ENCODE measurements at places on chromosomes 3 and 15.

- DNase-seq, result no peak
Measured at GRCh38 chr3:102449341-102449740, 14.5 kb downstream of the ZPLD1 start.

- no peak for DNase-seq
Measured at GRCh38 chr15:57890351-57890750, 175.2 kb downstream of the ALDH1A2 start.

DNA sequence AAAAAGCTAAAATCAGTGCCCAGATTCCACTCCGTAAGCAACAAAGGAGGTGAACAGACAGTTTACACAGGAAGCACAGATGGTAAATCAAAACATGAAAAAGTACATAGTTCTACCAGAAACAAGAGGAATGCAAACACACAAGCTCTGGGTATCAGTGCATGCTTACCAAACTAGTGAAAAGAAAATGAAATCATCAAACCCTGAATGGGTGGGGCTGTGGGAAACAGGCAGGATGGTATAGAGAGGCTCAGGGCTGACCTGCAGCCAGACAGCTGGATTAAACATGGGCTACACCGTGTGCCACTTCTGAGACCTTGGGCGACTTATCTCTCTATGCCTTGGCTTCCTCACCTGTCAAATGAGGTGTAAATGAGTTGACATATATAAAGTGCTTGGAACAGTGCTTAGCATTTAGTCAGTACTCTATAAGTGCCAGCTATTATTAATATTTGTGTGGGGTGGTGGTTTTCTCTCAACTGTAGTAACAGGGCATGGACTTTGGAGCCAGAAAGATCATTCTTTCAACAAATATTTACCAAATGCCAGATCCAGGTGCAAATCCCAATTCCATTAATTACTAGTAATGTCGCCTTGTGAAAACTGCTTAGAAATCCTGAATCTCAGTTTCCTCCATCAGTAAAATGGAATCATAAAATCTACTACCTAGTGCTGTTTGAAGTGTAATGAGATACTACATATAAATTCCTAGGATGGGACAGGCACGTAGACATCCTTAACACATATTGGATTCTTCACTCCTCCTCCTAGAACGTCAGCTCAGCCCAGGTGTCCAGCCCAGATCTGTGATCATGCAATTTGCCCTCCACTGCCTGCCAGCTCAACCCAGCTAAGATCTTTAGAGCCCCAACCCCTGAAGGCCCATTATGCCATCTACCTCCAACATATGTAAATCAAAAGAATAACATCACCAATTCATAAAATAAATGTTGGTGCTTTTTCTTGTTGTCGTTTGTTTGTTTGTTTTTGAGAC, 55.5 kb upstream of the SMAD3 start:
- no peak for DNase-seq

DNA sequence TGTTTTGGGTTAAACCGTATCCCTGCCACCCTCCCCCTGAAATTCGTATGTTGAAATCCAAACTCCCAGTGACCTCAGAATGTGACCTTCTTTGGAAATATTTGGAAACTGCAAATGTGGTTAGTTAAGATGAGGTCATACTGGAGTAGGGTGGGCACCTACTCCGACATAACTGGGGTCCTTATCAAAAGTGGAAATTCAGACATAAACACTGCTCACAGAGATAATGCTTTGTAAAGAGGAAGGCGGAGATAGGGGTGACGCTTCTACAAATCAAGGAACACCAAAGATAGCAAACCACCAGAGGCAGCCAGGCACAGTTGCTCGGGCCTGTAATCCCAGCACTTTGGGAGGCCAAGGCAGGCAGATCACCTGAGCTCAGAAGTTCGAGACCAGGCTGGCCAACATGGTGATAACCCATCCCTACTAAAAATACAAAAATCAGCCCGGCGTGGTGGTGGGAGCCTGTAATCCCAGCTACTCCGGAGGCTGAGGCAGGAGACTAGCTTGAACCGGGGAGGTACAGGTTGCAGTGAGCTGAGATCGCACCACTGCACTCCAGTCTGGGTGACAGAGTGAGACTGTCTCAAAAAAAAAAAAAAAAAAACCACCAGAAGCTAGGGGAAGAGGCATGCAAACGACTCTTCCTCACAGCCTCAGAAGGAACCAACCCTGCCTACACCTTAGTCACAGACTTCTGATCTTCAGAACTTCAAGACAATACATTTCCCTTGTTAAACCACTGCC, 51.1 kb upstream of the CHD2 start:
- no peak for DNase-seq

DNA sequence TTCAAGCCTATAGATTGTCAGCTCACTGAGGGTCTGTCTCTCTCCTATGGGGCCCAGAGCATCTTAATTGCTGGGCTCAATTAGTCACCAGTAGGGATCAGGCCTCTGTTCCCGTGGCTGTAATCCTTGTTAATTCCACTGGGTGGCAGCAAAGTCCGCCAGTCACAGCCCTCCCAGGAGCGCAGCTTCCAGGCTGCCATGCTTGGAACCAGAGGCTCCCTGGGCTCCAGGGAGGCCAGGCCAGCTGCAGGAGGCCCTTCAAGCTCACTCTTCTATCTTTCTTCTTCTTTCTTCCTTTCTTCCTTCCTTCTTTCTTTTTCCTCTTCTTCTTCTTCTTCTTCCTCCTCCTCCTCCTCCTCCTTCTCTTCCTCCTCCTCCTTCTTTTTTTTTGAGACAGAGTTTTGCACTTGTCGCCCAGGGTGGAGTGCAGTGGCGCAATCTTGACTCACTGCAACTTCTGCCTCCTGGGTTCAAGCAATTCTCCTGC, 14.4 kb downstream of the RNU5B-1 start:
- no peak for DNase-seq

- DNase-seq, result no peak
Measured at GRCh38 chr3:171966533-171967136, 72.7 kb upstream of the FNDC3B start.

DNA sequence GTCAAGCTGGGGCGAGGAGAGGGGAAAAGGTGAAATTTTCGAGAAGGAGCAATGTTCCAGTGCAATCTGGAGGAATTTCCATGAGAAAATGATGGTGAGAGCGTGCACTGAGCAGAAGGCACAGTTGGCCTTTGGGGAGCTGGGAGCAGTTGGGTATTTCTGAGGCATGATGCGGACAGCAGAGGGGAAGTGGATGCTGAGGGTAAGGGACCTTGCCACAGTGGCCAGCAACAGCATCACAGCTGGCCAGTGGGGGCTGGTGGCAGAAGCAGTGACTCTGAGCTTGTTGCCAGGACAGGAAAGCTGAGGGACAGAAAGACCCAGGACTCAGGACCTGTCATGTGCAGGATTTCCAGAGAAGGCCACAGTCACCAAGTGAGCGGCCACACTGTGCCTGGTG, 98.9 kb downstream of the LSM3 start:
- no peak for DNase-seq

DNA sequence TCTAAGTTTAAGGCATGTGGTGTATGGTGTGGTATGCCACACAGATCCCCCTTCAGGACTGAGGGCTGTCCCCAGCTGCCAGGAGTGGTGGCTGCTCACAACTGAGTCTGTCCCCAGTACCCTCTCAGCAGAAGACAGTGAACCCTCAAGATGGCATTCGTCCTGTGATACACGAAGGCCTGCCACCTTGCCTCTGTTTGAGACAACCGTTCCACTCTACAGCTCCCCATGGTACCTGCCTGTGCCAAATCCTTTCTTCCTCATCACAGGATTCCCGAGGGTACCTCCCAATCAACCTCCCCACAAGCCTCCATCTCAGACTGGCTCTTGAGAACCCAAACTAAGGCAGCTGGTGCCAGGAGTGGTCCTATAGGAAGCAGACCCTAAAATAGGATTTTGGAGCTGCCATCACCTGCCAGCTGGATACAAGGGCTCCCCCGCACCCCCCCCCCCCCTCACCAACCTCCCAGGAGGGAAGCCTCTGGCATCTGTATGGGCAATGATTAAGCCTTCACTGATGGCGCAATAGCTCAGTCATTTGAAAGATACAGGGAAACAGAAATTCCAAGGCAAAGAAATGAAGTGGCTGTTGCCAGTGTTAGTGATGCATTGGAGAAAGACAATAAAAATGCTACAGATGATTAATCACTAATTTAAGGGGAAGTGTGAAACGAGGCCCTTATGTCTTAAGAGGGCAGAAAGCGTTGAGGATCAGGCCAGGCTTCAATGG, 230.0 kb upstream of the LYSMD4 start:
- DNase-seq, result no peak

- no peak for DNase-seq
Measured at GRCh38 chr15:38406436-38406835, 47.5 kb upstream of the FAM98B start.

DNA sequence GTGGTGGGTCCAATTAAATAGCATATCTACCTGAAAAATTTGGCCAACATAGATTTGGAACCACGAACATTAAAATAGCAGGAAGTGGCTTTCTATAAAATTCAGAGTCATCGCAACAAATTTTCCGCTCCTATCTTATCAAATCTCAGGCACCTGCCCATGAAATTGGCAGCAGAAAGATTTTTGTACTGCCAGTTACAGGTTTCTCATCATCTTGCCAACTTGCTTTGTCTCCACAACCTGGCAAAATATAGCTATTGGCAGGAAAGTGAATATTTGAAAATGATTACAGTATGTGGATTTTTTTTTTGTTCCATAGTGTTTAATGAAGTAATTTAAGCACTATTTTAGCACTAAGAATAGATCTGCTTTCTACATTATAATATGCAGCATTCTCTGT, 161.6 kb upstream of the LRRC3B start:
- DNase-seq, result no peak

DNA sequence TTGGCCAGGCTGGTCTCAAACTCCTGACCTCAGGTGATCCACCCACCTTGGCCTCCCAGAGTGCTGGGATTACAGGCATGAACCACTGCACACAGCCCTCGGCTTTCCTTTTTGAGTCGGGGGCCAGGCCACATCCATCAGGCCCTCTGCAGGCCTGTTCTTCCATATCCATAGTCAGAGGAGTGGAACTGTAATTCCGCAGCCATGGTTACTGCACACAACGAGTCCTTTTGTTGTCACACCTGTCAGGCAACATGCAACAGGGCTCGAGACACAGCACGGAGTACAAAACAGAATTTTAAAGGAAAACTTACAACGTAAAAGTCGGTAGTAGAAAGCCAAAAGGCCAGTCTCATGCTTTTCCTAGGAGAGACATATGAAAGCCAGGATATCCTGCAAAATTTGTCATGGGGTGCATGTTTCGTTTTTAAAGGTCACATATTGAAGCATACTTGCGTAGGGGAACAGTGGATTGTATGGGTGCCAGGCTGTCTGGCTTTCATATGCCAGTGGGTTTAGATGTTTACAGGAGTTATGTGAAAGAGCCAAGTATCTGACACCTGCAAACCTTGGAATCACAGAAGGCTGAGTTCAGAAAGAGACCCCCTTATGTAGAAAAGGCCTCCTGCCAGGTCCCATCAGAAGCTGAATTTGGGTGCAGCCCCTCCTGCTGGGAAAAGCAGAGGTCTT, 63.2 kb upstream of the LPP start:
- DNase-seq, result no peak

GRCh38 chr3:6862880-6863195, 1.9 kb downstream of the GRM7 start:
- no peak for DNase-seq

DNA sequence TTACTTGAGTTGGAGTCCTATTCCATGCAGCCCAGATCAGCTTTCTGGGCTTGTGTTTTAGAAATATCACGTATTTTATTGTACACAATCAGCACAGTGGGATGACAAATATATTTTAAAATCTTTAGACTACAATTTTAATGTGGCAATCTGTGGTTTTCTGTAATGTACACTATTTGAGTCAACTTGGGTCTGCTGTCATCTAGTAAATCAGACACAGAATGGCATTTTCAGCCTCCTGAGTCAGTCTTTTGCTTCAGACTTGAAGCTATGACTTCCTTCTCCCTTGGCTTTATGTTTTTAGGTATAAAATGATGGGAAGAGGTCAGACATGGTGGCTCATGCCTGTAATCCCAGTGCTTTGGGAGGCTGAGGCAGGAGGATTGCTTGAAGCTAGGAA, 232.1 kb downstream of the NECTIN3 start:
- DNase-seq, result no peak

- DNase-seq, result no peak
Measured at GRCh38 chr3:66907136-66907535, 91.0 kb upstream of the KBTBD8 start.

GRCh38 chr15:26806151-26806550, 33.3 kb upstream of the GABRB3 start:
- DNase-seq, result no peak

- no peak for DNase-seq
Measured at GRCh38 chr3:171673951-171674350, 136.3 kb downstream of the PLD1 start.

DNA sequence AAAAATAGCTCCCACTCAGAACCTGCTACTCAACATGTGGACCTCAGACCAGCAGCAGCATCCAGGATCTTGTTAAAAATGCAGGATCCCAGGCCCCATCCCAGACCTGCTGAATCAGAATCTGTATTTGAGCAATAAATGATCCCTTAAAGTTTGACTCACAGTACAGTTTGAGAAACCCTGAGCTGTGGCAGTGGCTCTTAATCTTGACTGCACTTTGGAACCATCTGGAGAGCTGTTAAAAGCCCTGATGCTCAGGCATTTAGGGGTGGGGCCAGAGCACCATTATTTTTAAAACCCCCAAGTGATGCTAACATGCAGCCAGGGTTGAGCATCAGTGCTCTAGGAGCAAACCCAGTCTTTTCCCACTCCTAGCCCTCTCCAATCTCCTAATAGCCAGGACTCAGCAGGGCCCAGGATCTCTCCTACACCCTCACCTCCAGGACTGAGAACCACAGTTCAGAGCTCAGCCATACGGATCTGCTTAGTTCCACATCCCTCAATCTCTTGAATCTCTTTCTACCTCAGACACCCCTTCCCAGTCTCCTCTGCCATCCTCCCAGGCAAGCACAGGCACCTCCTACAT, 10.2 kb downstream of the RFTN1 start:
- DNase-seq, result no peak

DNA sequence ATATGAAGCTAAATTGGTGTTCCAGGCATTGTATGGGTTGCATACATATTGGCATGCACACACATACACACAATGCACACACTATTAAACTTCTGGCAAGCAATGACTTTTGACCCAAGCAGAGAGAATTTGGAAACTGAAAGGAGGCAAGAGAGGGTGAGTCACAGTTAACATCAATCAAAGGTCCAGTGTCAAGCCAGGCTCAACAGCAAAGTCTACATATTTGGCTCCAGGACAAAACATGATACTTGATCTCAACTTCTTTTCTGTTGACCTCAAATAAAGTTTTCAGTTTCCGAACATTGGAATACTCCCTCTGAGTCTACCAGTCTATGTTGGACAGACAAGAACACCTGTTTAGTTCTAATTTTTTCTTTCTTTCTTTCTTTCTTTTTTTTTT, 28.3 kb downstream of the IL12A start:
- DNase-seq, result no peak
